ENCODE measurements at places on chromosomes 12 and 14.

DNA sequence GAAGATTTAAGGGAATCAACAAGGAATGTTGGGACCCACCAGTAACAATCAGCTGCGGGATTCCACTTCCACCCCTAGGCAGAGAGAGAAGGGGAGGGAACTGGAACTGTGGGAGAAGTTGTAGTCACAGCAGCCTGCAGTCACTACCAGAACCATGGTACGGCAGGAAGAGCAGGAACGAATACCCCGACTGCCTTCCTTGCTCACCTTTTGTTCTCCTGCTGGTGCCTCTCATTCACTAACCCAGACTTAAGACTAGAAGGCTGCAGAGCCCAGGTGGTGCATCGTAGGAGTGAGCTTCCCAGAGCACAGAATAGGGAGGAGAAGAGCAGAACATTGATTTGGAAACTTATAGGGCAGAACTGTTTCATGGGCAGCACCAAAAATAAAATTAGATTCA lies 154.2 kb downstream of the DYRK2 start:
- no peak for DNase-seq

GRCh38 chr12:9711664-9712063 lies 21.2 kb downstream of the CLECL1 start:
- DNase-seq = peak; percentile 26

GRCh38 chr12:38132139-38132538 lies 184.4 kb upstream of the ALG10B start:
- DNase-seq = no peak

GRCh38 chr12:56989861-56990610 lies 16.3 kb downstream of the ZBTB39 start:
- no peak for DNase-seq

DNA sequence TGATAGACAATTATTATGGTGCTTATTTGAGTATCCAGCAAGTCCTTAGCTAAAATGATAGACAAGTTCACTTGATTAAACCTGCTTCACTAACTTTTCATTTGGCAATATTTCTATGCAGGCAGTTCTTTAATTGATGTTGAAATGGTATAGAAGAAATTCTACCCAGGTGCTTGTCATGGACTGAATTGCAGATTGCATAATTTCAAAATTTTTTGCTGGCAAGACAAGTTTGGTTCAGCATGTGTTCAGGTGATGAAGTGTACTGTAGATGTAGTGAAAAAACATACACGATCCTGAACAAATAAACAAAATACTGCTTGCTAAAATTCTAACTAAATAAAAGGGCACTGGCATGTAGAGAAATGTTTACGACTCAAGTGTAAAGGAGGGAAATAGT lies 189.0 kb downstream of the FOXA1 start:
- no peak for DNase-seq

DNA sequence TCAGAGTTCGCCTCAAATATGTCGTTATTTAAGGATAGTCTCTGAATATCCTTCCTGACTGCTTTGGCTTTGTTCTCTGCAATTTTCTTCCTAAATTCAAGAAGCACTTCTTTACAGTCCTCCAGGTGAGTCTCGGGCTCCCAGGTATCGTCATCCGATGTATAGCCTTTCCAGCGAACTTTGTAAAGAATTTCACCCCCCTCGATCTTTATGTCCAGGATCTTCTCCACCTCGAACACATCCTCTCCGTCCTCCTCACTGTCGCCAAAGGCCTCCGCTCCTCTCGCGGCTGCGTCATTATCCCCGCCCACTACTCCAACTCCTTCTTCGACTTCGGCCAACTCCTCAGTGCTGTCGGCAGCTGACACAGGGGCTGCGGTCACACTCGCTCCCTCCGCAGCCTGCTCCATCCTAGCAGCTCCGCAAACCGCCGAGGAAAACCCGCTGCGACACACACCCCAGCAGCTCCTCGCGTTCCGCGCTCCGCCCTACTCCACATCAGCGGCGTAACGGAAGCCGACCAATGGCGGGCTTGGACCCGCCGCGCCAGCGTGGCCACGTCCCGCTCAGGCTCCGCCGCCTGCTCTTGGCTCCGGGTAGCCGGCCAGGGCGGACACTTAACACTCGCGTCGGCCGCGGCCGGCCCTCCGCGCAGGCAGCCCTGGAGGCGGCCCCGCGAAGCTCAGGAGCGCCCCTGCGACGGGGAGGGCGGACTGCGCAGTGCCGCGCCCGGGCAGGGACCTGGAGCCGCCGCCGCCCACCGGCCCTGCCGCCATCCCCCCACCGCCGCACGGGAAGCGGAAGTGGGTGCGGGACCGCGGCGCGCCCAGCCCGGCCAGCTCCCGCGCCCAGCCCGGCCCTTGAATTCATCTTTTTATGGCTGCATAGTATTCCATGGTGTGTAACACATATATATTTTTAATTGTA lies 4.1 kb downstream of the CD163L1 start:
- peak; percentile 45 for DNase-seq

DNA sequence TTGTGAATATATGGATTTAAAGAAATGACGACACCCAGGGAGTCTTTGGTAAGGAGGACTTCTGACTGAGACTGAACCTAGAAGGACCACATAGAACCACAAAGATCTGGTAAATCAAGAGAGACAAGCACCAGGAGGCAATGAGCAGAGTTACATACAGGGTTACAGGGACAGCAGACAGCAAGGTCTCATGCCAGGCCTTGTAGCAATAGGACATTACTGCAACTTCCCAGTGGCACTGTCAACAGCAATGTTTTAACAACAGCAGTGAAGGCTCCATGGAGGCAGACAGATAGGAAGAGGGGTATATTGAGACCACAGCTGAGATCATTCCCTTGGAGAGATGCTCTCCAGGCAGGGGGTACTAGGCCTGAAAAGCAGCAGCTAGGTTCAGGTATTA lies 18.5 kb downstream of the CPNE8 start:
- DNase-seq = no peak

GRCh38 chr12:52126605-52127578 lies 47.4 kb downstream of the SMIM41 start:
- no peak for DNase-seq

DNA sequence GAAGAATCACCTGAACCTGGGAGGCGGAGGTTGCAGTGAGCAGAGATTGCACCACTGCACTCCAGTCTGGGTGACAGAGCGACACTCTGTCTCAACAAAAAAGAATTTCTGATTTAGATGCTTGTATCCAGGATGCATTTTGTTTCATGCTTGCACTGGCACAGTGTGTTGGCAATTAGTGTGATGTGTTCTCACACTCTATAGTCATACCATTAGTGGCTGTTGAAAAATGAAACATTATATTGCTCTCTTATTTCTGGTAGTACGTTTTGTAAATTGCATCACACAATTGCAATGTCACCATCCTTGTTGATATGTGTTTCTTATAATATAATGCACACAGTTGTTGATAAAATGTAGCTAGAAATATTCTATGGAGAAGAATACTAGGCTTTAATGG lies 51.3 kb upstream of the RMST start:
- no peak for DNase-seq

- no peak for DNase-seq
Observed at GRCh38 chr12:86421333-86421732, 165.1 kb upstream of the MGAT4C start.

DNA sequence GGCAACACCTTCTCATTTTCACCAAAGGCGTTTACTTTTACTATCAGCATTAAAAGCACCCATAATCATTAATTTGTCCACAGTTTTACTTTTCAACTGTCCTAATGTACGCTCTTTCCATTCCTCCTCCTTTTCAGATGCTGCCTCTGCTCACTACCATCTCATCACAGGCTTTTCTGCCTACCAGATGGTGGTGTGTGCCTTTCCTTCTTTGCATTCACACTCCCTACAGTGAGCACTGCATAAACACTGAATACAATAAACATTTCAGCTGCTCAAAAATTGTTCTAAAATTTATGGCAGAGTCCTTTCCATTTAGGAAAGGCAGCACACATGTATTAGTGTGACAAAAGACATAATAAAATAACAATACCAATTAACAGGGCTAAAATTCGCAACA lies 435.7 kb downstream of the GXYLT1 start:
- DNase-seq = no peak

DNA sequence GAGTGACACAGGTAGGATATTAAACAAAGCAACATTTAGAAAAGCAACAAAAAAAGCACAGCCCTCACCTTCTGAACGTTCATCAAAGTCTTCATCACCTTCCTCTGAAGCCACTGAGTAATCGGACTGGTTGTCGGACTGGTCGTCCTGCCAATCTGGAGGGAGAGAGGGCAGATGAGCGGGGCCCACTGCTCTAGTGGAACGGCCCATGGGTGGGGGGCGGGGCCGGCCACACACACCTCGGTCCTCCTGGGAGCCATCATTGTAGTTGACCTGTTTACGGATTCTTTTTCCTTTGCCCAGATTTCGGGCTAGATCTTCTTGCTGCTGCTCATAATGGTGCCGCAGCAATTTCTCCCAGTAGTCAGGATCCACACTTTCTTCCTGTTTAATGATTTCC lies 14.9 kb upstream of the NOP2 start:
- no peak for DNase-seq

DNA sequence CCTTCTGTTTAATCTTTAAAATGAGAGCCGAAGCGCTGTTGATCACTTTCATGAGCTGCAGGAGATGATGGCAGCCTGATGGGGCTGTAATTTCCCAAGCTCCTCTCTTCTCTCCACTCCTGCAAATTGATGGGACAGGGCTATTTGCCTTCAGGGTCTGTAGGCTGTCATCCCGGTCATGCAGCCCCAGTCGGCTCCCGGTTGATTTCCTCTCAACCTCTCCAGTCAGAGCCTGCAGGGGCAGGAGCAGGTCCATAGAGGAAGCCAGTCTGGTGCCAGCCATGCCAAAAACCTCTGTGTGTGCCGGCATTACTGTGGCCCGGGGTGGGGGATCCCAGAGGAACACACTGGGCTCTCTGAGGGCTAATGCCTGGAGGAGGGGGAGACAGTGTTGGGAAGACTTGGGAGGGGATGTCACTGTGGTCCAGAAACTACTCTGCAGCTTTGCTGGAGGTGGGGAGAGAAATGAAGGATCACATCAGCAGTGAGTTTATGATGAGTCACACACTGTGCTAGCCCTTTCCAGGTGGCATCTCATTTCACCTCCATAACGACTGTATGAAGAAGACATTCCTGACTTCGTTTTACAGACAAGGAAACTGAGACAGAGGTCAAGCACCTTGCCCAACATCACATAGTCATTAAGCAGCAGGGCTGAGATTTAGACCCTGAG lies 46.5 kb upstream of the PRIMA1 start:
- DNase-seq = no peak

DNA sequence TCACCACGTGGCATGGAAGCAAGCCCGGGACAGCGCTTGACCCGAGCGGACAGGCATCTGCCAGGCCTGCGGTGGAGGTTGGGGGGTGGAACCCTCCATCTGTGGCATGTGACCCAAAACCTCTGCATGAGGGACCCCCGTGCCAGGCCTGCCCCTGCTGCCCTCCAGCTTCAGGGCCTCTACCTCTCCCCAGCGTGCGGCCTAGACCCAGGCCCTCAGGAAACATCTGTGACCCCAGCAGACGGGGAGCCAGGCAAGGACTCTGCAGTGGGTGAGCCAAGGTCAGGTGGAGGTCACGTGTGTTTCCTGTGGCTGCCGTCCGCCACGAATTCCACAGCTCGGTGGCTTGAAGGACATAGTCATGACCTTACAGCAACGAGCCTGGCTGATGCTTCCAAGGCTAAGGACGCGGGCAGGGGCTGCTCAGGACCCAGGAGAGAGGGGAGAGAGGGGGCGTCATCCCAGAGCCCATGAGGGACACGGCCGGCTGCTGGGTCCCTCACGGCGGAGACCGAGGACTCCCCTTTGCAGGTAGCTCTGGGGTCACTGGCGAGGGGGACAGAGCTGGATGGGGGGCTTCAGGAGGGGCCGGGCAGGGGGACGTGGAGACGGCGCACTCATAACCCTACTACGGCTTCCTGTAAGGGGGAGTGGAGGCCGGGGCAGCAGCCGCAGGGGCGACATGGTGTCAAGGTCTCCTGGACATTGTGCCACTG lies 91.5 kb downstream of the GALNT9 start:
- DNase-seq = no peak

GRCh38 chr12:77189458-77189857 lies 124.1 kb upstream of the E2F7 start:
- peak; percentile 50 for DNase-seq

DNA sequence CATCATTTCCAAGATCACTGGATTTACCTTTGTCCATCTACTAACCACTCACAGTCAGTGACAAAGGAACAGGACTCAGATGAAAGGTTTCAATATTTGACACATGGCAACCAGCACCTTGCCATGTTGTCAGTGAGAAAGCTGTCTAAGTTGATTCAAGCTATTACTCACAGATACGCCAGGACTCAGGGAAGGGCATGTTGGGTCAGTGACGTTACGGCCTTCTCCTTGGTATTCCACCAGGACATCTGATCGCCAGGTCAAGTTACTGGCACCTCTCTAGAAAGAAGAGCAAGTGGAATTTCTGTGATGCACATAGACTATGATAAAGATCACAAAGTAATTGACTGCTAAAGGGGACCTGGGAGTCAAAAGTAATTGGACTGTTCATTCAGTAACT lies 36.4 kb downstream of the GNS start:
- DNase-seq = no peak

- DNase-seq = no peak
Observed at GRCh38 chr12:76943008-76943407, 64.2 kb upstream of the CSRP2 start.

- no peak for DNase-seq
Observed at GRCh38 chr12:89212339-89212771, 139.9 kb downstream of the DUSP6 start.

DNA sequence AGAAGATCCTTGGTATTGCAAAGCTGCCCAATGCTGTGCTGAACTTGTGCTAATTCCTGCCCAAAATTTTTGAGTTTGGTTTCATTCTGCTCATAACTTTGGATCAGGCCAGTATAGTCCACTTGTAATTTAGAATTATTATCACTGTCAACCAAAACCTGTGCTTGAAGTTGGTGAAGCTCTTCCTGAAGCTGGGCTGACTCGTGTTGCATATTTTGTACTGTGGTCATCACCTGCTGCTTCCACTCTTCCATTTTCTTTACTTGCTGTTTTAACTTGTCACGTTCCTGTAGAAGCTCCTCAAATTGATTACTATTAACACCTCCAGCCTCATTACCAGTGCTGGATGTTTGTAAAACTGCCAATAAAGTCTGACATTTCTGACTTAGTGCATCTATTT lies 35.8 kb downstream of the TRIP11 start:
- no peak for DNase-seq

DNA sequence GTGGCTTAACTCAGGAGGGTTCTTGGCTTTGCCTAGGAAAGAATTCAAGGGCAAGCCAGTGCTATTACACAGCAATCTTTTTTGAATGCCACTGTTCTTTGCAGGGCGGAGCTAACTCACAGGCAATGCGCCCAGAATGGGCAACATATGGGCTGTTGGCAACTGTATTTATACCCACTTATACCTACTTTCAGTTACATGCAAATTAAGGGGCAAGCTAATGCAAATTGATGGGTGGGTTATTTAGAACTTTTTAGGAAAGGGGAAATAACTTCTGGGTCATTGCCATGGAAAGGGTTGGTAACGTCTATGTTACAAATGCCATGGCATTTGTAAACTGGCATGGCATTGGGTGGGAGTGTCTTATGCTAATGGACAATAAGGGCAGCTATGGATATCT lies 85.4 kb downstream of the C12orf50 start:
- no peak for DNase-seq

- peak; percentile 65 for DNase-seq
Observed at GRCh38 chr14:58133739-58134138, 18.3 kb downstream of the ARMH4 start.

- no peak for DNase-seq
Observed at GRCh38 chr14:92733007-92733406, 15.4 kb downstream of the LGMN start.

- DNase-seq = no peak
Observed at GRCh38 chr12:94415066-94415465, 44.6 kb downstream of the CEP83 start.

Data from astrocyte of the hippocampus (primary cell).